ENCODE measurements at places on chromosomes 1 and 21.

GRCh38 chr21:42521805-42522204 lies 8.2 kb downstream of the SLC37A1 start:
- no peak for DNase-seq

DNA sequence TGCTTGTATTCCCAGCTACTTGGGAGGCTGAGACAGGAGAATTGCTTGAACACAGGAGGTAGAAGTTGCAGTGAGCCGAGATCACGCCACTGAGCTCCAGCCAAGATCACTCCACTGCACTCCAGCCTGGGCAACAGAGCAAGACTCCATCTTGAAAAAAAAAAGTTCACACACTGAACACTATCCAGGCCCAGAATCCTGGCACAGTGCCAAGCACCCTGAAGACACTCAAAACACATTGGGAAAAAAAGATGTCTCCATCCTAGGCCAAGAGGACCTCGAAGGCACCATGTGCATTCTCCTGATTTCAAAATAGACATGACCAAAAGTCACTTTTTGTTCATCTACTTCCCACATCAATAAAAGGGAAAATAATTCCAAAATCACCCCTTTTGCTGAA lies 38.7 kb downstream of the SLC9A1 start:
- DNase-seq = no peak

GRCh38 chr1:203131548-203132200 lies 4.1 kb downstream of the ADORA1 start:
- DNase-seq = no peak

DNA sequence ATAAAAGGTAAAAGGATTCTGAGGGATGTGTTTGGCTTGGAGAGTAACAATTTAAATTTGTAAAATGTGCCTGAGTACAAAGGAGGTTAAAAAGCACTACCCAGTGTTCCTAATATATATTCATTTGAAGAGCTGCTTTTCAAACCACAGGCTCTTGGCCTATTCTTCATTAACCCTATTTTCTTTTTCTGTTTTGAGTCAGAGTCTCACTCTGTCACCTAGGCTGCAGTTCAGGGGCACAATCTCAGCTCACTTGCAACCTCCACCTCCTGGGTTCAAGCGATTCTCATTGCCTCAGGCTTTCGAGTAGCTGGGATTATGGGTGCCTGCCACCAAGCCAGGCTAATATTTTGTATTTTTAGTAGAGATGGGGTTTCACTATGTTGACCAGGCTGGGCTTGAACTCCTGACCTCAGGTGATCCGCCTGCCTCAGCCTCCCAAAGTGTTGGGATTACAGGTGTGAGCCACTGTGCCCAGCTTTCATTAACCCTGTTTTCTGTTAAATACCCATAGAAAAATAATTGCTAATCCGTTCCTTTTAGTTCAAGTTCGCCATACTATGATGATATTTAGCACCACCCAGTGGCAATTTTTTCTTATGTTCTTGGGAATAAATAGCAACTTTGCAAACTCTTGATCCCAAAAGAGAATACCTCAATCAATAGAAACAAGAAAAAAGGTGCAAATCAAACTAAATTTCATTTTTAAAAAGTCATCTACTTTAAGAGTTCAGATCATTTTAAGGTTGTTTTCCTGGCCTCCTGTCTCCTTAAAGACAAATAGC lies 30.5 kb downstream of the ZBTB8OS start:
- DNase-seq = no peak

DNA sequence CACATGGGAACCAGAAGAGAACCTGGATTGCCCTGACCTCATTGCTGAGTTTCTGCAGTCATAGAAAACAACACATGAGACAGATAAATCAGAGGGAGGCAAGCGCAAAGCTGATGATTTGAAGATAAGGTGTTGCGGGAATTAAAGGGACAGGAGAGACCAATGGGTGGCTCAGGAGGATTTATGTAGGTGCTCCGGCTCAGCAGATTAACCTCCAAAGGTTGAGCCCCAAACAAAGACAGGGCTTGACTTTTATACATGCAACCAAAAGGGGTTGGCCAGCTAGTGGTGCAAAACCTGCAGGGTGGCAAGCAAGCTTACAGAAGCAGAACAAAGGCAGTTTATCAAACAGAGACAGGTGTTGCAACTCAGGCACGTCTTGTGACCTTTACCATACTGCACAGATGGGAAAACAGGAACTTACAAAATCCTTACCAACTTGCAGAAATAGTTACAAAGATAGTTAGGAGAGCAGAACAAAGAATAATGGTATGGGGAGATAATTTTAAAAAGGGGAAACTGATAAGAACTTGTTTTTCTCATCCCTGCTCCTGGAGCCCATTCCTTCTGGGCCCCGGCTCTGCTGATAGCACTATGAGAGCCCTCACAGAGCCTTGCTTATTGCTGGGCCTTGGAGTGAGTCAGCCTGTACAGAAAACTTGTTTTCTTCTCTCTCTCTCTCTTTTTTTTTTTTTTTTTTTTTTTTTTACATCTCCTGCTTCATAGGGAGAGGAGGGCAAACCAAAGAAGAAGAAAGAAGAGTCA lies 93.6 kb downstream of the SNRPE start:
- no peak for DNase-seq

DNA sequence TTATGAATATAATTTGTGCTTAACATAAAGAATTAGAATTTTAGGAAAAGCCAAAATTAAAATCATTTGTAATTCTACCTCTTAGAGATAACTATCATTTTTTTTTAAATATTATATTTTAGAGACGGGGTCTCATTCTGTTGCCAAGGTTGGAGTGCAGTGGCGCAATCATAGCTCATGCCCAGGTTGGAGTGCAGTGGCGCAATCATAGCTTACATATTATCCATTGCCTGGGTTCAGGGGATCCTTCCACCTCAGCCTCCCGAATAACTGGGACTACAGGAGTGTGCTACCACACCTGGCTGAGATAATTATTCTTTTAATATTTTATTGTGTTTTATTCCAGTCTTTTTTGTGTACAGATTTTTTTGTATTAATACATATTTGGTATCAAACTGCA lies 8.3 kb downstream of the RASAL2 start:
- DNase-seq = no peak

DNA sequence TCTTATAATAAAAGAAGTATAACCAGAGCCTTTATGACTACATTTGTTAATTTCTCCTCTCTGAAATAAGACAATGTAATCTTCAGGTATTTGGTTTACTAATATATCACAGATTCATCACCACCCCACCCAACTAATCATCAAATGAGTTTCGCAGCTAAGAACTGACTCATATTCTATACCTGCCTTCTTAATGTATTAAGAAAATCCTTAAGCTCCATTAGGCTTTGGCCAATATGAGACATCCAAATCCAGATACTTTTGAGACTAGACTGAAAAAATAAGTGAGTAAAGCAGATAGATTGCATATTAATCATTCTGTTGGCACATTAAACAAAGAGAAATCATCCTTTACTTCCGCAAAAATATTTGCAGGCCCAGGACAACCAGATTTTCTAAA lies 18.7 kb upstream of the FMO2 start:
- DNase-seq = peak; percentile 28

DNA sequence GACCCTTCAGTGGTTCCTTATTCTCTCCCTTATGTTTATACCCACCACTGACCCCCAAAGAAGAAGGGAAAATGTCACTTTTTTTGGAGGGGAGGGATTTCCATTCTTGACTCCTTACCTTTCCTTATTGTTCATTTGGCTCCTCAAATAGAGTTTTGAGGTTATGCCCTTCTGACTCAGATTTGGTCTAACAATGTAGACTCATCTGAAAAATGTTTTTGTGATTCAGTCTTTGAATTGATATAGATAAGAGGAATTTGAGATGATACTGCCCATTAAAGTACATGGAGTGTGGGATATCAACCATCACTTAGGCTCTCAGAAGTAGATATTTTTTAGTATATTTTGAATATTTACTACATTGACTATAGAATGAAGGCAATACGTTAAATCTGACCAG lies 16.1 kb downstream of the USP1 start:
- no peak for DNase-seq

- DNase-seq = peak; percentile 3
Measured at GRCh38 chr1:27507960-27508665, 18.1 kb upstream of the WASF2 start.

DNA sequence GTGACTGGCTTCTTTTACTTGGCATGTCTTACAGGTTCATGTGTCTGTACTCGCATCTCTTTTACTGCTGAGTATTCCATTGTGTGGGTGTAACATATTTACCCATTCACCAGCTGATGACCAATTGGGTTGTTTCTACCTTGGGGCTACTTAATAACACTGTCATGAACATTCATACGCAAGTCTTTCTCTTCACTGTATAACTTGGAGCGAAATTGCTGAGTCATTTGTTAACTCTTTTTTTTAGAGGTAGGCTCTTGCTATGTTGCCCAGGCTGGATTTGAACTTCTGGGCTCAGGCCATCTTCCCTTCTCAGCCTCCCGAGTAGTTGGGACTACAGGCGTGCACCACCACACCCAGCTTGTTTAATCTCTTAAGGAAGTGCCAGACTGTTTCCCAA lies 6.5 kb downstream of the PYCR2 start:
- no peak for DNase-seq

DNA sequence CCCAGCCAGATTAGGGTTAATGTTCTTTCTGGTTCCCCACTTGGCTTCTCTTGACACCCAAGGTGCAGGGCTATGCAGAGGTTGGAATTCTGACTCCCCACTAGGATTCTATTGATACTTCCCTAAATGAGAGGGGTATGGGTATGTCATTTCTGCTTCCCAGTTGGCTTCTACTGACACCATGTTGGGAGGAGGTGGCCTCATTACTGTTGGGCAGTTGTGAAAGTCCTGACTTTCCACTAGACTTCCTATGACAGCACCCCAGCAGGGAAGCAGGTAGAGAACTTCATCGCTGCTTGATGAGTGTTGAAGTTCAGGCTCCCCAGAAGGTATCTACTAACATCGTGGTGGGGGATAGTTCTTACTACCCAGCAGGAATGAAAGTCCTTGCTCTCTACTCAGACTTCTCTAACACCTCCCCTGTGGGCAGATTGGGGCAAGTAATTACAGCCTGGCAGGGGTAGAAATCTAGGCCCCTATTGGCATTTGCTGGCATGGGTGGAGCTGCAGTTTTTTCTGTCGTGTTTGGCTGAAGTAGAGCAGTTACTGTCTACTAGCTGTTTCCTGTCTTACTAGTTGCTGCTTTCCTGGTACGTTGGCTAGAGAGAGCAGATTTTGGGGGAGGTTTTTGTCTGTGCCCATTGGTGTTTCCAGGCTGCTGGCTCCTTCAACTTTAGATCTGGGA lies 41.5 kb downstream of the ZYG11B start:
- no peak for DNase-seq

DNA sequence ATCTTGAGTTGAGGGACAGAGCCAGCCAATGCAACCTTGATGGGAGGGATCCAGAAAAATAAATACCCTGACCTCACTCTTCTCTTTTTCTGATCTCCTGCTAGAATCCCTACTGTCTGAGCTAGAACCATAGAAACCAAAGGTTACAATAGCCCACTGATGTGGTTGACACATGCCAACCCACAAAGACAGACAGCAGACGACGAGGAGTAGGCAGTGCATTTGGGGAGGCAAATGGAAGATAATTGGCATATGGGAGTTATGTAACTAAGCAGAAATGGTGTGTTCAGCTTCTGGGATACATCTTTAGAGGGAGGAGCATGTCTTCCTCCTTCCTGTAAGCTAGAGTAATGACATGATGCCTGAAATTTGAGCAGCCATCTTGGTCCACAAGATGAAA lies 171.7 kb upstream of the FGGY start:
- DNase-seq = no peak

- no peak for DNase-seq
Measured at GRCh38 chr1:156689953-156690674, 12.9 kb upstream of the NES start.

DNA sequence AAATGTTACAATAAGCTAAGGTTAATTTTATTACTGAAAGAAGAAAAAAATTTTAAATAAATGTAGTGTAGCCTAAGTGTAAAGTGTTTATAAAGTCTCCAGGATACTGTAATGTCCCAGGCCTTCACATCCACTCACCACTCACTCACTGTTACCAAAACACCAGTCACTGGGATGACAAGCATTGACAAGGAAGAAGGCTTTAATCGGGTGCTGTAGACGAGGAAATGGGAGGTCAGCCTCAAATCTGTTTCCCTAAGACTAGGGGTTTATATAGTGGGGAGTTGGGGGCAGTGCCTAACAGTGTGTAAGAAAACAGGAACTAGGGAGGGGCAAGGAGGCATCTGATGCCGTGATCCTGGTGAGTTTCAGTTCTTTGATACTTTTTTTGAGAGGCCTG lies 69.4 kb downstream of the CHRM3 start:
- DNase-seq = no peak

DNA sequence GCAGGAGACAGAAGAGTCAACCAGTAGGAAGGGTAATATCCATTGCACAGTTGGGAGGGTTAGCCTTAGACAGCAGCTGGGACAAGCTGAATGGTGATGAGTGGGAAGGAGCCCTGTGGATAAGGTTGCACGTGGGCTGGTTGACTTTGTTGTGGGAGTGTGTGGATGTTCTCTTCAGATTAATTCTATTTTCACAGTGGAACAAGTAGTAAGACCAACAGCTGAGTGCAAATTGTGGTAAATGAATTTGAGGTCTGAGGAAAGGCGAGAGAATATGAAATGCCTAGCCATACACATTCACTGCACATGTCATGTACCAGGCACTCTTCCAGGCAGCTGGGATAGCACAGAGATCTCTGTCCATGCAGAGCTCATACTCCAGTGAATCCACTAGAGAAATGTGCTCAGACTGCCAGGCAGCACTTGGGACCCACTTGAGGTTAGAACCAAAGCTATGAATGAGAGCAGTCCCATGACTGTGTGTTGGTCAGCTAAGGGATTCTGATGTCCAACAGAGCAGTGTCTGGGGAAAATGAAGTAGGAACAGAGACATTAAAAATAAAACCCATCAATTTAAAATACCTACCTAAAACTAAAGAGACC lies 25.2 kb upstream of the VTCN1 start:
- no peak for DNase-seq

GRCh38 chr1:55039342-55040082 lies at the start of gene PCSK9:
PCSK9 (plus strand) TSS chr1:55039548; CDS start chr1:55039838, 290 bp downstream.
- DNase-seq = no peak

DNA sequence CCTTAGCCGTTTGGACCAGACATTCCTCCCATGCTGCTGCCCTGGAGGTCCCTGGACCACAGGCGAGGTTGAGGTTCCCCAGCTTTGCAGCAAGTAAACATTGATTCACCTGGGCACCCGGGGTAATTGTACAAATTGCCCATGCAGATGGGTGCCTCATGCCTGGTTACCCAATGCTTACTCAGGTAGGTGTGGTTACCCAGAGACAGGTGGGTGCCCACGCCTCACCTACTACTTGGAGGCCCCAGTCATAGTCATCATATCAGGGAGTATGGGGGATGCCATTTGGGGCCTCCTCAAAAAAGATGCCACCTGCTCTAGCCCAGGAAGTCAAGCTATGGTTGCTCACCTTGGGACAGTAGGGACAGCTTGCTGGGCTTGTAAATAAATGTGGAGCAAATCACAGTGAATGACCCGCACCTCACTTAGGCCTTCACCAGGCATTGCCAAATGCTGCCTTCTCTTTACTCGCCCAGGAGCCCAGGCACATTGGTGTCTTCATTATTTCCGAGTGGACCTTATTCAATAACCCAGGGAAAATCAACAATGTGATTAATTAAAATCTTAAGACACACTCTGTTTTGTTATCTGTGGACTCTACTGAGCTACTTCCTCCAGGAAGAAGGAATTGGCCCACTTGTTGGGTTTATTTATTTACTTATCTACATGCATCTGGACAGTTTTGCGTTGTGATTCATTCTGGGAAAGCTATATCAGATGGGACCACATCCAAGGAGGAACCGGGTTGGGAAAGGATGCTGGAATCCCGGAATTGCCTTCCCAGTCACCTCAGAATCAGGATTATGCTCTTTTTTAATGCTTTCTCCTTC lies 35.6 kb upstream of the GRHL3 start:
- DNase-seq = no peak

- DNase-seq = no peak
Measured at GRCh38 chr21:37364722-37365121, 1.9 kb upstream of the DYRK1A start.
